ENCODE measurements at places on chromosomes 2 and 18.

GRCh38 chr2:195486520-195486919 lies 170.5 kb upstream of the SLC39A10 start:
- no peak for DNase-seq

GRCh38 chr2:121895723-121896571 lies 140.5 kb downstream of the TSN start:
- no peak for DNase-seq

DNA sequence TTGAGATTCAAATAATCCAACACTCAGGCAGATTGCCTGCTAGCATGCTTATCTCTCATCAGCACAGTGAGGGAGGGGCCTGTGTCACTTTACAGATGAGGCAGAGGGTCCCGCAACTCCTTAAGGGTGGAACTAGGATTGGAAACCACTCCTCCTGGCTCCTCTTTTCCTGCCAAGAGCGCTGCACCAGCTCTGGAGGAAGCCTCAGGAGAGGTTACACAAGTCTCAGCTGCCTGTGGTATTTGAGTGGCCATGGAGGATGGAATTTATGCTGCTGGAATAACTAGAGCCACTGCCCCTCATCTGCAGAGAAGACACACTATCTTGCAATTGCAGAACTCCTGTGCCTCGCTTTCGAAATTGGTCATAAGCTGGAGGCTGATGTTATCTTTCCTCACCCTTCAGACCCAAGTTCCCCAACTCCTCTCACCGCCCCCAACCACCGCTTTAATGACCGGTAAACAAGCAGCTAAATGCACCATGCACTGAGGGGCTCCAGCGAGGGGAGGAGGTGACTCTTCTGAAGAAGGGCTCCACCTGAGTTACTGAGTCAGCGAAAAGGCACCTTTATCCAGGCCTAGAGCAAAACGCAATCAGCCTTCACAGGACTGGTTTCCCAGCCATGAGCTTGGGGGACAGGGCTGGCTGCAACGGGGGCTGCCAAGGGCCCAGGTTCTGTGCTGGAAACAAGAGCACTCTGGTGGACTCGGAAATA lies 245.8 kb downstream of the SOX11 start:
- DNase-seq: no peak

GRCh38 chr18:8163286-8163959 lies 445.8 kb upstream of the RAB12 start:
- DNase-seq: no peak

- no peak for DNase-seq
These were observed 525.0 kb downstream of the ERBB4 start for GRCh38 chr2:212013626-212014025.

DNA sequence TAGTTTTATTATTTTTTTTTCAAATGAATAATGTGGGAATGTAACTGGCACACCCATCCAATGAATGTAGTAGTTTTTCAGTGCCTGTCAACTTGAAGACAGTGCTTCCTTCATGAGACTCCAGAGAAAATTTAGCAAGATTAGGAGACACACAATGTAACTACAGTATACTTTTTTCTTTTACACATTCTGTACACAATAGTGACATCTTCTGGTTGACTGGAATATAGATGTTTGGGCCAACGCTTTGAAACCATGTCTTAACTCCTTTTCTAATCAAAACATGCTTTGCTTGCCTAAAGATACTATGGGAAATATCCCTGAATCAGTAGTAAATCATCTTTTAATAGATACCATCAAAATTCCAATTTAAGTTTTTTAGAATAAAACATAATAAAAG lies 229.5 kb upstream of the ZC3H15 start:
- no peak for DNase-seq

All from GM12864 (cell line).